ENCODE measurements at places on chromosomes 11 and 22.

GRCh38 chr11:118902336-118903203 is 18.9 kb downstream of the CXCR5 start:
- no peak for DNase-seq

DNA sequence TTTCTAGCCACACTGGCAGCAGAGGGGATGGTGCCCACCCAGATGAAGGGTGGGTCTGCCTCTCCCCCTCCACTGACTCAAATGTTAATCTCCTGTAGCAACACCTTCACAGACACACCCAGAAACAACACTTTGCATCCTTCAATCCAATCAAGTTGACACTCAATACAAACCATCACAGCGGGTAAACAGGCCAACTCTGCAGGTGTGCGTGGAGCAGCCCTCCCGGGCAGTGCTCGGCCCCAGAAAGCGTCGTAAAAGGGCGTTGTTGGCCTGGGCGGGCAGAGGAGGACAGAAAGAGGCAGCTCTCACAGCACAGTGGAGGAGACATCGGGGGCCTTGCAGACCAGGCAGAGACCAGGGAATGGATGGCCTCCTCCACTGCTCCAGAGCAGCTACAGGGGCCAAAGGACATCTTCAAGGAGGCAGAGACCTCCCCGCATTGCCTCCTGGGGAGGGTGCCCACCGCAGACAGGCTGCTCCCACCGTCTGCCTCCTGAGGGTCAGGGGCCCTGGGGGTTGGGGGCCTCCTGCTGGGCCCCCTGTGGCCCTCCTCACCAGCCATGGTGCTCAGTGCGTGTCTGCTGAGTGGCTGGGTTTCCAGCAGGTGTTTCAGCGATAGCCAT is 56.1 kb upstream of the FADD start:
- no peak for DNase-seq

- DNase-seq, result no peak
These were observed 5.2 kb downstream of the IRAG1 start for GRCh38 chr11:10688401-10688800.

DNA sequence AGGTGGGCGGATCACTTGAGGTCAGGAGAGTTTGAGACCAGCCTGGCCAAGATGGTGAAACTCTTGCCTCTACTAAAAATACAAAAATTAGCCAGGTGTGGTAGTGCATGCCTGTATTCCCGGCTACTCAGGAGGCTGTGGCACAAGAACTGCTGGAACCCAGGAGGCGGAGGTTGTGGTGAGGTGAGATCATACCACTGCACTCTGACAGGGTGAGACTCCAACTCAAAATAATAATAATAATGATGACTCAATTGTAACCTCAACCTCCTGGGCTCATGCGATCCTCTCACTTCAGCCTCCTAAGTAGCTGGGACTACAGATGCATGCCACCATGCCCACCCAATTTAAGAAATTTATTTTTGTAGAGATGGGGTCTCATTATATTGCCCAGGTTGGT is 15.6 kb upstream of the CHRNA10 start:
- DNase-seq, result no peak

- no peak for DNase-seq
These were observed 55.4 kb downstream of the CDON start for GRCh38 chr11:126007238-126007637.

- no peak for DNase-seq
These were observed 7.1 kb upstream of the MUC6 start for GRCh38 chr11:1043563-1044096.

DNA sequence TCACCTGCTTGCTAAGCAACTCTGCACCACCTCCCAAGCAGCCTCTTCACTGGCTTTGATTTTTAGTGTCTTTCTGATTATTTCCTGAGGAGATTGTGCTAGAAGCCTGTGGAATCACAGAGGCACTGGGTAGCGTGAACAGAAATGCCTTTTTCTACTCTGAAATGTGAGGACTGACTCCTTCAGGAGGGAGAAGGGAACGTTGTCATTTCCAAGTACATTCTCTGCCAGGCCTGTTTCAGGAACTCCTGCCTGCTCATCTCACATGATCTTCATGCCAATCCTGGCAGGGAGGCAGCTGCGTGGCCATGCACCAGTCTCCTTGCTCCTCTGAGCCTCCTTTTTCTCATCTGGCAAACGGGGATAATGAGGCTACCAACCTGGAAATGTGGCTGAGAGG is 49.8 kb upstream of the PRDM11 start:
- DNase-seq, result no peak

DNA sequence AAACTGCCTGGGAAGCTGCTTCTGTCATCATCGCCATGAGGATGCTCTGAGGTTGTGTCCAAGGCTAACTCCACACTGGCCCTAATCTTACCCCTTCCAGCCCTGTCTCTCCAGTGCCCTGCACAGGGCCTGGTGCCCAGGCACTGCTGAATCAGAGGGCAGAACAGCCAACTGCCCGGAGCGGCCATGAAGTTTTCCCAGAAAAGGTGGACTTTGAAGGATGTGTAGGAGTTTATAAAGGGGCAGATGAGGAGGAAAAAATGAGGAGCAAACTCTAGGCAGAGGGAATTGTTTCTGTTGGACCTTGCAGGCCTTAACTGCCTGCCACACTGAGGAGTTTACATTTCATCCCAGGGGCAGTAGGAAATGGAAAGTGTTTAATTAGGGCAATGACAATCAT is 39.4 kb upstream of the TCF20 start:
- no peak for DNase-seq

DNA sequence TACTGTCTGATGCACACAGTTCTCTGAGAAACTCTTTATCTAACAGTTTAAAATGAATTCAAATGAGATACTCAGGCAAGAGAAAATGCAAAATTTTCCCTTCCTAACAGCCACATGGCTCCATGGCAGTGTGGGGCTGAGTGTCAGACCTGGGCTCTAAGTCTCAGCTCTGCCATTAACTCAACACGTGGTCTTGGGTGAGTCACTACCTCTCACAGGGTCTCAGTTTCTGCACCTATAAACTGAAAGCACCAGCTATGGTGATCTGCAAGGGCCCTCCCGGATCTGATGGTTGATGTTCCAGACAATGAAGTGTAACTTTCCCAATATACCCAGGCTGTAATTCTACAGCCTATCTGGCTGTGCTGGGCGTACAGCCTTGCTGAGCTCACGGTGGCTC is 70.5 kb downstream of the KCNC1 start:
- DNase-seq, result no peak

DNA sequence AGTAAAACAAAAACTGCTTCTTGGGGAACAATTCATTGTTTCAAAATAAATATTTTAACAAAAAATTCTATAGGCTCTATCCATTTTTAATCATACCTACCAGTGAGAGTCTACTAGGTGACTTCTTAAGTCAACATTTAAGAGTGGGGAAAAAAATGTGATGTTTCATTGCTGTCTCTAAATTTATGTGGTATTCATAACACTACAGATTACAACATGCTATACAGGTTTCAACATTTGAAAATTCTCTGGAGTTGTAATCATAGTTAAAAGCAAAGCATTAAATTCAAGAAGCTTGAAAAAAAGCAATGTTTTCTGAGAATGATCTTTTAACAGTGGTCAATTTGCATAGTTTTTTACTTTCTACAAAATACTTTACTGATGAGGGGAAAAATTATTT is 18.3 kb downstream of the SBF2 start:
- no peak for DNase-seq

GRCh38 chr11:78722786-78723185 is 148.1 kb upstream of the NARS2 start:
- no peak for DNase-seq

DNA sequence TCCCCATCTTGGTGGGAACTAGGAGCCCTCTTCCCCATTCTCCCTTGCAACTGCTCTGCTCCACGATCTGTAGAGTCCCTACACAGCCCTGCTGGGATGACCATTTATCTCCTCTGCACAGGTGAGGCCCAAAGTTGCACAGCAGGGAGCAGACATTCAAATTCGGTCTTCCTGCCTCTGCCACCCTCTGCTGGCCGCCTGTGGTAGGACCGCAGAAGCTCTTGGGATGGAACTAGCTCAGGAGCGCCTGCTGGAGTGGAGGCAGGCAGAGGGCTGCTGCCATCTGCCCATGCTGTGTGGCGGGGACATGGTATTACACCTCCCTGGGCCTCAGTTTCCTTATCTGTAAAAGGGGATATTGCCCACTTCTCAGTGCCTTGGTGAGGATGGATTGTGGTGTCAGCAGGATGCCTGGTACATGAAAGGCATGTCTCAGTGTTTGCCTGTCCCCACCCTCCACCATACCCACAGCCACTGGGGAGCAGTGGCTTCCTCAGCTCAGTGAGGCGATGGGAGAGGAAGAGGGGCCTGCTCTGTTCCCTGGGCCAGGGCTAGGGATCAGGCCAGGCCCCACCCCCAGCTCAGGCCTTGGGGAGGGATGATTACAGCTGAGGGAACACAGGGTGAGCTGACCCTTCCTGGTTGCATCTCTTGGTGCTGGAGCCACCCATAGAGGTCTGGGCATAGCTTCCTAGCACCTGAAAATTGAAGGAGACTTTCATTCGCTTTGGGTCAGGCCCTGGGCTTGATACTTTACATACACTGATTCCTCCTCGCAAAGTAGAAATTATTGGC is 11.3 kb upstream of the OMP start:
- DNase-seq, result peak; percentile 47

GRCh38 chr11:1912289-1912878 is 7.1 kb upstream of the TNNT3 start:
- DNase-seq, result no peak

- no peak for DNase-seq
These were observed 11.1 kb upstream of the MYH9 start for GRCh38 chr22:36398601-36399471.

GRCh38 chr11:57150454-57150917 is 31.3 kb upstream of the LRRC55 start:
- DNase-seq, result no peak

DNA sequence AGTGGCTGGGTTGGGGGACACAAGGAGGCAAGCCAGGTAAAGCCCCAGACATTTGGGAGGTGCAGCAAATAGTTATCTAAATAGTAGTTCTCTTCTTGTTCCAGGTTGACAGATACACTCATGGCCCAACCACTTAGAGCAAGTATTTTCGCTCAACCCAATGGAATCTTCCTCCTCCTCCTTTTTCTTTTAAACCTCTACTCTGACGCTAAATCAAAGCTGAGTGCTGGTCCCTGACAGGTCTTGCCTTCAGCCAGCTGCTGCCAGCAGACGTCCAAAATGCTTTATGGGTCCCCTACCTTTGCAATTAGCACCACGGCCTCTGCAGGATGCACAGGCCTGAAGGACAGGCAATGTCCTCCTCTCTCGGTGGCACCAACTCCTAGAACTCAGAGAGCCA is 558.5 kb downstream of the MIAT start:
- no peak for DNase-seq

DNA sequence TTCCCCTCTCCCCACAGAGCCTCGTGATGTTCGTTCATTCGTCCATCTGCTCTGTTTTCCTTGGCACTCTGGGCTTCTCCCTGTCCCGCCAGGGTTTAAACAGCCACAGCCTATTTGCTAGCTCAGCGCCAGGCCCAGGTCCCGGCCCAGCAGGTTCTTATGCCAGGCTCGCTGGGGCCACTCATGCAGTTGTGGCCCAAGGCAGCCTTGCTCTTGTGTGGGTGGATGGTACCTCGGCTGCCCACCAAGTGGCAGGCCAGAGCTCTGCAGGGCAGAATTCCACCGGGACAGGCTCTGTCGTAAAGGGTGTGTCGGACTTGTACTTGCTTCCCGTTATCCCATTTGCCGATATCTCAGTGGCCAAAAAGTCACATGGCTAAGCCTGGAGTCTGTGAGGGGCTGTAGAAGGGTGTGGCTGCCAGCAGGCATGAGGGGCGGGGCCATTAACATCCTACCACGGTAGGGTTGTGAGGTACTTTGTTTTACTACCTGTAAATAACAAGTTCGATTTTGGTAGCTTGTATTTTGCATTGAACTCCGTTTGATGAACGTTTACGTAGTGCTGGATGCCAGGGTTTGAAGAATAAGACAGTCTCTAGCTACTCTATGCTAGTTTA is 7.9 kb downstream of the FAM118A start:
- DNase-seq, result no peak

- no peak for DNase-seq
These were observed 7.1 kb upstream of the QSER1 start for GRCh38 chr11:32885556-32885955.

GRCh38 chr11:33881651-33882503 is 10.0 kb downstream of the LMO2 start:
- no peak for DNase-seq

DNA sequence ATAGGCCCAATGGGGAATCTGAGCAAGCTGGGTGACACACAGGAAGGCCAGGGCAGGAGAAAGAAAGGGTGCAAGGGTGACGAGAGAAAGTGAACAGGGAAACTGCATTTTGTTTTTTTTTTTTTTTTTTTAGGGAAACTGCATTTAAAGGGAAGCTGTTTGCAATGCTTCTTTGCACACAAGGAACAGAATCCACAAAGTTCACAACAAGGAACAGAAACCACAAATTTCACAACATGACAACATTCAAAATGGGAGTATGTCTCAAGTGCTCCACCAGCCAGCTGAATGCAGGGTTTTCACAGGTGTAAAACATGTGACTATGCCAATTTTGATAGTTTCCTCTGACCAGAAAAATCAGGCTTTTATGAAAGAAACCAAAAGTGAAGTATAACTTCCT is 6.8 kb upstream of the PLAAT3 start:
- no peak for DNase-seq

- DNase-seq, result no peak
These were observed 60.3 kb downstream of the ANO1 start for GRCh38 chr11:70138403-70138802.

DNA sequence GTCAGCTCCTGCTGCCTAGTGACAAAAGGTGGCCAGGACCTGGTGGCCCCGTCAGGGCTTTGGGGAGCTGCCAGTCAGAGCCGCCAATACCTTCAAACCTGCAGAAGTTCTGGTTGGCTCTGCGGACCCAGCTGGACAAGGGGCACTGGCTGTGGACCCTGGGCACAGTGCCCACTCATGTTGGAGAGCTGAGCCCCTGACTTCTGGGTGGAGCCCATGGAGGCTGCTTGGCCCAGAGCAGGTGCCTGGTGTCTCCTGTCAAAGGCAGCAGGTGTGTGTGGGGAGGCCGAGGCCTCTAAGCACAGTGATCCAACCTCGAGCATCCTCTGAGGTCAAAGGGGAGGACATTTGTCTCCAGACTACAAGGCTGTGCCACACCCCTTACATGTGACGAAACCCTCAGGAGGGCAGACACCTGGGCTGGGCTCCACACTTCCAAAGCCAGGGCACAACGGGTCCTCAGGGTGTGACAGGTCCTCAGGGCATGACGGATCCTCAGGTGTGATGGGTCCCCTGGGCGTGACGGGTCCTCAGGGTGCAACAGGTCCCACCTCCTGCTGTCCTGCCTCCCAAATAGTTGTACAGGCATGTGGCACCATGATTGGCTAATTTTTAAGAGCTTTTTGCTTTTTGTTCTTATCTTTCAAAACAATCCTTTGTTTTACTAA is 37.0 kb downstream of the MUC2 start:
- DNase-seq, result no peak

DNA sequence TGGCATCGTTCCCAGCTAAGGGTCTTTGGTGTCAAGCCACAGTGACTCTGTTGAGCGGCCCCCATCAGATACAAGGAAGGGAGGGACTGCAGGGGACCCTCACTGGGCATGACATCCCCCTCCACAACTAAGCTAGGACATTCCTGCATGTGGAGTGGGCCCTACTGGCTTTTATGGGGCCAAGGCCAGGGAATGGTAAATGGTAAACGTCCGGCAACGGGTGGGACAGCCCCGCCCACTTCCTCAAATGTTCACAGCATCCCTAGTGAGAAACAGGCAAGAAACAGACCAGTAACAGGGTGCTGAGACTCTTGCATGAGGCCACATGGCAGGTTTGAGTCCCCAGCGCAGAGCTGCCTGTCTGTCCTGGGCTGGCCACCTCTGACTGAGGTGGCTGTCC is 4.4 kb downstream of the TMPRSS6 start:
- DNase-seq, result no peak

- no peak for DNase-seq
These were observed 40.2 kb upstream of the CCDC34 start for GRCh38 chr11:27403195-27403594.
